ENCODE measurements at places on chromosomes 5 and 9. TPM values are rescaled to one million over a fixed set of nuclear protein-coding genes. Genes with fewer than 3 reads are reported as not detected.

Gene RNF224
- total RNA-seq: 0.25 TPM

Gene AK8
- 1.1 TPM for total RNA-seq

Gene TAF1L
- not detected for total RNA-seq

Gene C9
- not detected for total RNA-seq

Gene GLDC
- total RNA-seq: 14.9 TPM

Gene EFCAB9
- not detected for total RNA-seq

Gene PCDHA1
- total RNA-seq: 0.08 TPM

Gene DOK3
- total RNA-seq: 3.9 TPM

Gene HSD17B3
- not detected for total RNA-seq

Gene TICAM2
- total RNA-seq: 1.5 TPM

Gene NR5A1
- 0.11 TPM for total RNA-seq

Gene KIF24
- total RNA-seq: 3.7 TPM

Gene CACFD1
- 2.5 TPM for total RNA-seq

Gene IFNA5
- total RNA-seq: not detected

Gene CA9
- total RNA-seq: 8.9 TPM

Gene ENTPD2
- 3.1 TPM for total RNA-seq

Gene TMEM252
- not detected for total RNA-seq

Gene ZNF474
- total RNA-seq: 0.21 TPM

Gene IL13
- not detected for total RNA-seq

Gene LCN9
- 0.14 TPM for total RNA-seq

Data from A549 treated with dexamethasone at 1 μM for 4 hours (cell line).